NAMALWA (cell line): ENCODE measurements at places on chromosomes 7 and 10.
A peak's percentile ranks its signal among the peaks of the same experiment; 100 is the strongest.

- DNase-seq: peak; percentile 85
Observed at GRCh38 chr10:43362191-43362839, 9.1 kb upstream of the FXYD4 start.

DNA sequence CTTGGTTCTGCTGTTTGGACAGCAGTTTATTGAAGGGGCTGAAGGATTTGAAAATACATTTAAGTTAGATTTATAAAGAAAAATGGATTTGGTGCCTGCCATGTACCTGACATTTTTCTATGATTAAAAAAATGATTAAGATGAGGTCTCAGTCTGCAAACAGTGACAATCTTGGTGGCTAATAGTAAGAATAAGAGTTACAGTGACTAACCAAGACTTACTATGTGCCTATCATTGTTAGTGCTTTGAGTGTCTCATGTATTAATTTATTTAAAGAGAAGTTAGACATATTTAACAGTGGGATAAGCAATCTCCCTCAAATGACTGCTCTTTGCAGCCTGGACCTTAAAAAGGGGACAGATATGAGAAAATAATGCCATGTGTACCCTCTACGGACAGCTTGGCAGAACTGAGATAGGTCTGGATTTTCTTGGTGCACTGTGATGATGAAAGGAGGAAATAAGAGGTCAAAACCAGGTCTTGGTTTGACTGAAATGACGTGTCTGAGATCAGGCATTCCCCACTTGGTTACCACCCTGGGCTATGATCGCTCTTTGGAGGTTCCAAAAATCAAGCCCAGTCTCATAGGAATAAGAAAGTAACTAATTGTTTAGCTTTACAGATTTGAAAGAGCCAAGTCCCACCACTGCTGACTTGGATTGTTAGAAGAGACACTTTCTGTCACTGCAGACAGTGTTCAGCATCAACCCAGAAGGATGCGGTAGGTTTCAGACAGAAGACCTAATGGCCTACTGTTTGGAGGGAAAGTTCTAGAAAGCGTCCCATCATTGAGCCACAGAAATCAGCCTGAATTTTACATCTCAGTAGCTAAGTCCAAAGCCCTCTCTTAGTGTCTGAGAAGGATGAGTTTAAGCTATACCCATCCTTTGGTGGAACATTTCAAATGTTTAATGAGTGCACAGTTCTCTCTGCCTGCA, 2.1 kb downstream of the CASP7 start:
- peak; percentile 3 for DNase-seq

DNA sequence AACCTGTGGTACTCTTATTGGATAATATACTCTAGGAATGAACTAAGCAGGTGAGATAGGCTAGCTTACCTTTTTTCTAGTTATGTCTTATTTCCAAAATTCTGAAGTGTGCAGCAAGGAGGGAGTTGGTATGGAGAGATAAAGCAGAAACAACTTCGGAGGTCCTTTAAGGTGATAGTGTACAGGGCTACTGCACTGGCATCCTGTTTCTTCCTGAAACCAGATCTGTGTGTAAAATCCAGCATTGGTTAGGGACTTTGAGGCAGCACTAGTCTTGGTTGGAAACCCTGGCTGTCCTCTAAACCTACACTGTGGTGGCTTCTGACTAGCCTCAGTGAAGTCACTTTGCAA, 66.9 kb upstream of the STRIP2 start:
- no peak for DNase-seq

DNA sequence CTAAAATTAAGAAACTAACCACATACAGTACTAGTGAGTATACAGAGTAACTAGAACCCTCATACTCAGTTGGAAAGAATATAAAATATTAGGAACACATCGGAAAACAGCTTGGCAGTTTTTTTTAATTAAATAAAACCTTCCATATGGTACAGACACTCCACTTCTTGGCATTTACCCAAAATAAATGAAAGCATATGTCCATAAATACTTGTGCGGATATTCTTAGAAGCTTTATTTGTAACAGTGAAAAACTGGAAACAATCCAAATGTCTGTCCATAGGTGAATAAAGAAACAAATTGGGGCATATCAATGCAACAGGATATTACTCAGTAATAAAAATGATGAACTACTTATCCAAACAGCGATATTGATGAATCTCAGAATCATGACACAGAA, 410.0 kb downstream of the HTR7 start:
- no peak for DNase-seq

DNA sequence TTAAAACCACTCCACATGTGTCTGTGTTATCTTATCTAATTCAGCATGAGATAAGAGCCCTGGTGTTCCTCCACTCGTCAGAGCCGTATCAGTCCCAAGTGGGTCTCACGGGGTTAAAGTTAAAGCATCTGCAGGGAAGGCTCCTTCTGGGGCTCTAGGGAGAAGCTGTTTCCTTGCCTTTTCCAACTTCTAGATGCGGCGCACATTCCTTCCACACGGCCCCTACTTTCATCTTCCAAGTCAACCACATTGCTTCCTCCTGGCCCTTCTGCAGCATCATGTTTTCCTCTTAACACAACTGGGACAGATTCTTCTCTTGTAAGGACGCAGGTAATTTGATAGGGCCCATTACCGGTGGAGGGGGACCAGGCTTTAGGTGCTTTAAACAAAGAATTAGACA, 620.1 kb upstream of the DPP6 start:
- no peak for DNase-seq

GRCh38 chr10:13673156-13673555, 86.4 kb downstream of the PRPF18 start:
- no peak for DNase-seq

DNA sequence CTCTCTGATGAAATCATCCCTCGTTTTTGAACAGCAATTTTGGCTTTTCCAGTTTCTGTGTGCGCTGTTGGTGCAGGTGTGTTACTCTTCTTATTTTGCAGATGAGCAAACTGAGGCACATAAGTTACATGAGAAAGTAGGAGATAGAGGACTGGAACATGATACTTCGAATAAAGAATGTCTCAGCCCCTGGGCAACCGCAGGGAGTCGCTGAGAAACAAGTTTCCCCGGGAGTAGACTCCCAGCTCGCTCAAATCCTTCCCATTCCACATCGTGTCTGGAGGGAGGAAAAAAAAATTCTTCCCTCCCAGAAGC, 18.0 kb downstream of the MXI1 start:
- no peak for DNase-seq

DNA sequence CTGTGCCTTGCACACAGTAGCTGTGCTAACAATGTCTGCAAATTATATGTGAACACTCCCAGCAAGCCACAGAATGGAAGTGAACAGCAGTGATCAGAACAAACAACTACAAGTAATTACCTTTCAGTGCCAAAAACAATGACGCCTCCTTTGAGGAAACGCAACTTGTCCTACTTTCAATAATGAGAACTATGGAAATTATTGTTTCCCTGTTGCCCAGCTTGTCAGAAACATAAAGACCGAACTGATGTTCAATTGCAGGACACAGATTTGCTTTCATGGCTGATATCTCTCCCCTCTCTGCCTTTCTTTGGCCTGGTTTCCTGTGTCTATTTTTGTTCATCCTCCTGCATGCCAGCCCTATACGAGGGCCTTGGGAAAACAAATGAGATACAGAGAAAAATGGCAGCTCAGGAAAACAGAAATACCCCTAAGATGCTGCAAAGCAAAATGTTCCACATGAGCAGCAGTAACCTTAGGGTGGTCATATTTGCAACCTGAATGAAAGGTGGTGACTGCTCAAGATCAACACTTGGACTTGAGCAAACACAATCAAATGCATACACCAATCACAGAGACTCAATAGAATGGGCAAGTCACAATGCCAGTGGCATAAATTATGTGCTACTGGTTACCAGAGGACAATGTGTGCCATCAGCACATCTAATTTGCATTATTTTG, 26.8 kb downstream of the COBL start:
- no peak for DNase-seq

GRCh38 chr7:20508109-20508508, 107.4 kb upstream of the ABCB5 start:
- DNase-seq: no peak

GRCh38 chr10:108556186-108556585, 1367.1 kb downstream of the XPNPEP1 start:
- DNase-seq: no peak

GRCh38 chr7:36784991-36785940, 61.0 kb upstream of the AOAH start:
- DNase-seq: peak; percentile 41

DNA sequence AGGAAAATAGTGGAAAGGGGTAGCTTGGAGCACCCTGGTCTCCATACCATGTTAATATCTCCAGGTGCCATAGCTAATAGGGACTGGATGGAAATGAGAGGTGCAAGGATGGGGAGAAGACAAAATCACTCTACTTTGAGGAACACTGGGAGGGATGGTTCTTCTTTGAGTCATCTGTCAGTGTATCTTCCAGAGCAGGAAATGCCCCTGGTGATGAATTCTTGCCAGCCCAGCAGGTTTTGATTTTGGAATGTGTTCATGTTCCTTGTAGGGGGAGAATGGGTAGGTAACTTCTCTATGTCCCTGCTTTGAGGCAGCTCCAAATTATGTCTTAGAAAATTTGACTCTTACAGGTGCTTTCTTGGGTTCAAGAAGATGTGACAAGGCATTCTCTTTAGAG, 177.0 kb upstream of the GLI3 start:
- DNase-seq: no peak

- DNase-seq: no peak
Observed at GRCh38 chr7:128150223-128150865, 90.7 kb upstream of the LEP start.

GRCh38 chr7:122329145-122329802, 24.7 kb upstream of the FEZF1 start:
- DNase-seq: no peak

DNA sequence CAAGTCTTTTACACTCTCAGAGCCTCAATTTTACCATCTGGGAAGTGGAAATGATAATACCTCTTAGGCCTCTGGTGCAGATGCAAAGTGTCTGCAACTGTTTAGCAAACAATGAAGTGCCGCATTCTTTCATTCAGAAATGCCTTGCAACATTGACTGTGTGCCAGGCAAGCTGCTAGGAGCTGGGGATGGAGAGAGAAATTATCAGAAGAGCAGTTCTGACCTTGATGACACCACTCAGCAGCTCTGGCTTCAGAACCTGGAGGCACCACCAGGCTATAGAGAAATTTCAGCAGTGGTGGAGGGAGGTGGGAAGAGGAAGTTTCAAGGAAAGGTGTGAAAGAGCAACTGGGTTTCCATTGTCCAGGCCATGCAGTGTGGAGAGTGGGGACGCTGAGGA, 78.1 kb upstream of the HABP2 start:
- DNase-seq: no peak

GRCh38 chr10:126384269-126384873, 3.9 kb downstream of the ADAM12 start:
- DNase-seq: no peak

GRCh38 chr10:121380211-121380610, 218.0 kb downstream of the FGFR2 start:
- DNase-seq: no peak
